Stimulated activated CD4-positive, alpha-beta T cell treated with anti-CD3 and anti-CD28 coated beads, TNF-alpha, amount 100 ng/mL, for 24 hours (primary cell): ENCODE measurements at places on chromosomes 1 and 21.
A peak's percentile ranks its signal among the peaks of the same experiment; 100 is the strongest.

DNA sequence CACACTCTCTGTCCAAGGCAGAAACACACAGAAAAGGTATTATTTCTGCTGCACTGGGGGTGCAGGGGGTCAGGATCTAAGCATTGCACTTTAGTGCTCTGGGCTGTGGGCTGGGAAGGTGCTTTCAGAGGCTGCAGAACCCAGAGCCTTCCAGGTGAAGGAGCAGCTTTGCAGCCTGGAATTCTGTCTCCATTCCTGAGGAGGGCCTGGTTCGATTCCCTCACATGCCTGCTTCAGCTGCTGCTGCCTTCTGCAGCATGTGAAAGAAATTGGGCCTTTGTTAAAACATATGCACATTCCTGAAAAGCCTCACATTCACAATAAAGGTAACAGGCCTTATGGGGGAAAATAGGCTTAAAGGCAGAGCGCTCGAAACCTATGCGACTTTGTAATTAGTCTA is 35.9 kb downstream of the VTCN1 start:
- DNase-seq: no peak

DNA sequence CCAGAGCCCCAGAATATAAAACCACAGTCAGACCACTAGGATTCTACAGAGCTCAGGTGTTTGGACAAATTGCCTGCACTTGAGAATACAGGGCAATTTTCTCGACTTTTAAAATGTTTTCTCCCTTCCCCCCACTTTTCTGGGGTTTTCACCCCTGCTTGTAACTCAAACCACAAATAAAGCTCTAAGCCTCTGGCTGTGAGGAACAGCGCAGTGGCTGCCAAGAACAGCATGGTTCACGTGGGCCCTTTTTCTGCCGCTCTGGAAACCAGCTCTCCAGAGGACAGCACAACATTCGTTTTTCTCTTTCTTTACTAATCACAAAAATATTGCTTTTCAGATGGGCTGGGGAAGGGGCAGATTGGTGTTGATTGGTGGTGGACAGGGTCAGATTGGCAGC is 102.2 kb upstream of the JUN start:
- DNase-seq: no peak

- DNase-seq: no peak
These were observed 599 bp downstream of the MRPL24 start for GRCh38 chr1:156740237-156740740.

DNA sequence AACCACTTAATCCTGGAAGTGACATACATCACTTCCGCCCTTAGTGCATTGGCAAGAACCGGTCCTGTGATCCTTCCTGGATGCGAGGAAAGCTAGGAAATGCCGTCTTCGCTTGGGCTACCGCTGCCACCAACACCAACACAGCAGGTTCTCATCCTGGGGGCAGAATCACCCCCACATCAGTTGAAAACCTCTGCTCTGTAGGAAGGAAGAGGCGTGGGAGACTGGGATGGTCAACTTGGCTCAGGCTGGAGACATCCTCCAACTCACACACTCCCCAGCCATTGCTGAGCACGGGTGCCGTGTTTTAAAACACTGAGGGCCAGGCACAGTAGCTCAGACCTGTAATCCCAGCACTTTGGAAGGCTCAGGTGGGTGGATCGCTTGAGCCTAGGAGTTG is 74.9 kb downstream of the ALPL start:
- no peak for DNase-seq

- no peak for DNase-seq
These were observed 244.7 kb downstream of the RRAGC start for GRCh38 chr1:38614861-38615260.

GRCh38 chr1:44985747-44986359 is 542 bp downstream of the EIF2B3 start:
- no peak for DNase-seq

GRCh38 chr1:222928212-222928611 is 113.4 kb downstream of the DISP1 start:
- no peak for DNase-seq

GRCh38 chr1:66395202-66396061 is 138.5 kb upstream of the SGIP1 start:
- no peak for DNase-seq

DNA sequence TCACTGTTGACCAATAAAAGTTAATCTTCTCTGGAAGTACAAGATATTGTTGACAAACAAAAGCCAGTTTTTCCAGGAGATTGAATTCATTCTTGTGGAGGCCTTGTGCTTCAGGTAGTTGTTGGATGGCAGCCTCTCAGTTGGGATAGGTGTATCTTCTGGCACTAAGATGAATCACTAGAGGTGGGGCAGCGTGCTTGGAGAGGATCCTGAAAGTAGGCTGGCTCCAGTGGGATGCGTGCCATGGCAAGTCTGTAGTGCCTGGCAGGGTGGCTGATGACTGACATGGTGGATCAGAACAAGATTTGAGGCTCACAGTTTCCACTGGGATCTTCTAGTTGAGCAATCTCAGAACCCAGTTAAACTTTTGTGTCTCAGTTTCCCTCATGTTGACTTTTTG is 2.4 kb downstream of the VPS13D start:
- no peak for DNase-seq

DNA sequence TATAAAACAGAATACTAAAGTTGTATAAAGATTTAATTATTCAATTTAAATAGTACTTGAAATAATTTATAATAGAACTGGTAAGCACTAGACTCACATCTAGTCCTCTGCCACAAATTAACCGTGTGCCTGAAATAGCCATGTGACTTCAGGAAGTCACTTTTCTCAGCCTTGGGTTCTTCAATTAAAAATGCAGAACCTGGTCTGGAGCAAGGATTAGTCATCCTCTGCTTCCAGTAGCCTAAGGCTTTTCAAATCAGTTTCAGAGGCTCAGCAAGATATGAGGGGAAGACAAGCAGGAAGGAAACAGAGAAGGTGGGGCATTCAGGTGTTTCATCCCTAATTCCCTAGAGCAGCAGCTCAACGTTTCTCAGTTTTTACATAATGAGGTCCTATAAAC is 23.0 kb downstream of the DPH5 start:
- no peak for DNase-seq

GRCh38 chr1:162670928-162671663 is 38.8 kb downstream of the DDR2 start:
- DNase-seq: no peak

GRCh38 chr1:52976183-52977035 is 49.3 kb downstream of the SCP2 start:
- DNase-seq: no peak

DNA sequence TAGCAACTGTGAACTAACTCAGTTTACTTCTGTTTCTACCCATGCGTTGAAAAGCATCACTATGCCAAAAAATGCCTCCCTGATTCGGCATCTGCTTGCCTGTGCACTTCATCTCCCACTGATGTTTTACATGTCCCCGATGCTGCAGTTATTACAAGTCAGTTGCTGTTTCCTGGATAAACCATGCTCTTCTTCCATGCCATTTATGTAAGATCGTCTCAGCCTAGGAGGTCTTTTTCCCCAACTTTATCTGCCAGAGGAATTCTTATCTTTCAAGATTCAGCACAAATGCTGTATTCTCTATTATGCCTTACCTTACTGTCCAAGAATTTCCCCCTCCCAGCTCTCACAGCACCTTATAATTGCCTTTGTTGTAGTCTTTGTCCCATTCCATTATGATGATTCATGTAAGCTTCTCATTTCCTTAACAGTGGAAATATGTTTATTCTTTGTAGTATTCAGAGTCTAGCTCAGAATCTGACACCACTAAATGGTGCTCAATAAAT is 30.0 kb downstream of the PRKACB start:
- no peak for DNase-seq

GRCh38 chr1:54575161-54575560 is 27.1 kb downstream of the ACOT11 start:
- no peak for DNase-seq

DNA sequence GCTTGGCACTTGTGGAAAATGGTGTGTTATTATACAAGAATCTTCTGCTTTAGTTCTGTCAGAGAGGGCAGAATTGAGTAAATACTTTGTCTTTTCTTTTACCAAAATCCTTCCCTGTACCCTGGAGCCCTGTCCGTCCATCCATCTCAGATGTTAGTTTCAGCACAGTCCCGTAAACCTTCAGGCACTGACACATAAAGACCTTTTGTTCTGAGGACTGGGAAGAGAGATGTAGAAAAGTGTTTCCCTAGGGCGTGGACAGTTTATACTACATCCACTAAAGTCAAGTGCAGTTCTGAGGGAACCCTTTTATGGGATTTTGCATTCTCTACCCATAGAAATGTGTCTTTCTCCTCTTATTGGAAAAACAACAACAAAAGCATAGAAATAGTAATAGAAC is 162.4 kb downstream of the PDE4B start:
- DNase-seq: no peak

DNA sequence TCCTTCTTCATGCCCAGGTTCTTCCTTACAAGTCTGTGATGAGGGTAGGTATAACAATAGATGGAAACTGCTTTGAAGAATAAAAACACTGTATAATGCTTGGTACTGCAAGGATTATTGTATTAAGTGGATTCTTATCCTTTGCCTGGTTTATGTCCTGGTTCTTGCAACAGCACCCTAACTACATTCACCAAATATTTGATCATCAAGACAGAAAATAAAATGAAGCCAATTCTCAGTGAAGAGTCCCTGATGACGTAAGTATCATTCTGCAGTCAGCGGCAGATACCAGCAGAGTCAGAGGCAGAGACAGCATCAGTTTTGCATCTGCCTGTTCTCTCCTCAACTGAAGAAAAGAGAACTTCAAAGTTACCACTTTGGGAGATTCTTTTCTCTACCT is 19.7 kb downstream of the ARHGEF11 start:
- DNase-seq: no peak

GRCh38 chr1:11537854-11538591 is 59.1 kb downstream of the DISP3 start:
- DNase-seq: no peak

DNA sequence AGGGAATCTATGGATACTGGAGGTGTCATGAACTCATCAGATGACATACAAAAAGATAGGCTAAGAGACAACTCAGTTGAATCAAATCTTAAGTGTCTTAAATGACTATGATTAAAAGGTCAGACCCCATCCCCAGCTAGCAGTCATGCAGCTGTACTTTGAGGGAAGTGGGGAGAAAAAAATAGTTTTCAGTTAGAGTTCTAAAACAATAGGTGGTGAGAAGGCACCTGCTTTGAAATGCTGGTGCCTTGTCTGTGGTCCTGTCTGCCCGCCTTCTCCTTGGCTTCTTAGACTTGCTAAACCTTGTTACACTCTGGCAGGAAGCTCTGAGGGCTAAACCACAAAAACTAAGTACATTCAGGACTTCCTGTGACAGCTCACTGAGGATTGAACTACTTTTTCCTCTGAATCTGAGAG is 15.3 kb downstream of the CD2 start:
- DNase-seq: no peak

GRCh38 chr1:211928993-211929637 is 98.6 kb upstream of the LPGAT1 start:
- no peak for DNase-seq

GRCh38 chr1:223820971-223821370 is 24.8 kb downstream of the TP53BP2 start:
- no peak for DNase-seq

- no peak for DNase-seq
These were observed 666 bp downstream of the PAFAH2 start for GRCh38 chr1:25996966-25997827.

- peak; percentile 22 for DNase-seq
These were observed 10.3 kb downstream of the INSRR start for GRCh38 chr1:156848461-156849150.

GRCh38 chr1:231931846-231932454 is 305.4 kb downstream of the DISC1 start:
- peak; percentile 0 for DNase-seq

- DNase-seq: no peak
These were observed 36.8 kb upstream of the MACF1 start for GRCh38 chr1:39167632-39168209.

- no peak for DNase-seq
These were observed 1000.0 kb downstream of the ADGRL2 start for GRCh38 chr1:82800721-82801120.

DNA sequence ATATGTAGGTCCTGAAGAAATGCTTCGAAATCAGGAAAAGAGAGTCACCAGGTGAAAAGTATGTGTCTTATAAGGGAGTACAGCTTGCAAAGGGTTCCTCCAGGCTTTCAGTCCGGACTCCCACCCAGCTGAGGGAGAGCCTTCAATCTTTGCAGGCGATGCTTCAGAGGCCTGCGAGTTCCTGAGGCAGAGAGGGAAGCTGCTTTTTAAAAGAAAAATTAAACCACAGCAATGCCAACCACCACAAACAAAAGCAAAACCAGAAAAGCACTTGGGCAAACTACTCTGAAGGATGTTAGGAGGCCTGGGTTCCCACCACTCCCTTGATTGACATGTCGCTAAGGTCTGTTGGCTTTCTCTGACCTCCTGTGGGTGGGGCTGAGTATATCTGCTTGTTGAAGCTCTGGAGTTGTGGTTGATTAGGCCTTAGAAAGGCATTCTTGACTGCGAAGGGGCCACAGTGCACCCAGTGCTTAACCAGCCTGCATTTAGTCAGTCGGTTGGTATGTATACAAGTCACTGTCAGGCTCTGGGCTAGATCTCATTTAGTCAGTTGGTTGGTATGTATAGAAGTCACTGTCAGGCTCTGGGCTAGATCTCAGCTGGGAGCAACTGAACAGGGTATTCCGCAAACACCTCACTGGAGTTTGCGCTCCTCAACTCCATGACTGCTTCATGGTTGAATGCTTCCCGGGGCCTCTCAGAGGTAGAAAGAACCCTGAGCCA is 1.2 kb downstream of the NIPAL3 start:
- DNase-seq: no peak

GRCh38 chr21:26795866-26796329 is 49.3 kb downstream of the ADAMTS1 start:
- no peak for DNase-seq

DNA sequence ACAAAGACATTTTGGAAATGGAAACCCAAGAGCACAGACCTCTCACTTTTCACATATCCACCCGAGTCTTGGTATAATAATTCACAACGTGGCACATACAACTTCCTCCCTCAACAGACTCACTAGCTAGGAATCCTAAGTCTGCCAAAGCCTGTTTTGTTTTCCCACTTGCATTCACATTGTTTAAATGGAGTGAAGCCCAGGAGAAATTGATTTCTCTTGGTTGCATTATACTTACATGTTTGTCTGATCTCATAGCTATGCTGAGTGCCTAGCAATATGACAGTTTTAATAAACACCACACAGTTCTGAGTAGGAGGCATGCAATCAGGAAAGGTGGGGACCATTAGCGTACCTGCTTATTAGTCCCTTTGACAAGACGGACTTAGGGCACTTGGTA is 348.6 kb upstream of the ADGRL4 start:
- DNase-seq: no peak

- DNase-seq: no peak
These were observed 318.3 kb downstream of the RRAGC start for GRCh38 chr1:38541223-38541622.

DNA sequence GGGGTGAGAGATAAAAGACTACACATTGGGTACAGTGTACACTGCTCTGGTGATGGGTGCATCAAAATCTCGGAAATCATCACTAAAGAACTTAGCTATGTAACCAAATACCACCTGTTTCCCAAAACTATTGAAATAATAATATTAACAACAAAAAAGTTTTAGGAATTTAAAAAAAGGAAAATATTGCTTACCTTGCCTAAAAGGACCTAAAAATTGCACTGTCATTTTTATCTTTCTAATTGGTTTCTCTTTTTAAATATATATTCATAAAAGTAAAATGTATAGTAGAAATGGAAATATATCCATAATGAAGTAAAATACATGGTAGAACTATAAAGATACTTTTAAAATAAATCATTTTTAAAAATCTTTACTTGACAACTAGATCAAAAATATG is 719.3 kb upstream of the RGS18 start:
- no peak for DNase-seq

GRCh38 chr1:115074839-115075534 is 14.3 kb downstream of the TSPAN2 start:
- no peak for DNase-seq
